Sigmoid colon (tissue), 7 donors: ENCODE measurements at places on chromosomes 4 and X. TPM values are rescaled to one million over a fixed set of nuclear protein-coding genes. Genes with fewer than 3 reads are reported as not detected.

GRCh38 chr4:123417813-123418212 lies 21.2 kb downstream of the SPRY1 start:
- DNase-seq = no peak

GRCh38 chr4:1326751-1327525 lies 20.1 kb upstream of the UVSSA start:
- DNase-seq = no peak

DNA sequence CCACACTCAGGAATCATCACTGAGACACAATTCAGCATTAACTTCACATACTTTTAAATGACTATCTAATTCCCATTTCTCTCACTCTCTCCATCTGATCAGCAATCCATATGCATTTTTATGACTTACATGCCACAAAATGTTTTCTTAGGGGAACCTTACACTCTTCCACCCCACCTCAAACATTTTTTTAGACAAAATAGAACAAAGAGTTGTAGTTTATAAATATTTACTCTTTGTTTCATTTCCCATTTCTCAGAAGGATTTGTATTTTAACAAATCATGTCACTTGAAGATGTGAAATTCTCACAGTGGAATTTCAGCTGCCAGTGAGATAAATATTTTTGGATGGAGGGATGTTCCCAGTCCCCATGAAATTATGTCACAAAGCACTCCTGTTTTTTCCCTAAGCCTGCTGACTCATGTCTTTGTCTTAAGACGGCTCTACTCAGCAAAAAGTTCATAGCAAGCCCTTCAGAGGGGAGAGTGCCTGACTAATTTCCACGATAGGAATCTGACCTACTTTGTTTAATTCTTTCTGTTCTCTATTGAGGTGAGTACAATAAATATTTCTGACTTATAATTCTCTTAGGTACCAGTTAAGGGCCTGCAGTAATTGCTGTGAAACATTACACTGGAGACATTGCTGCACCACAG lies 257.7 kb downstream of the THOC2 start:
- no peak for DNase-seq

DNA sequence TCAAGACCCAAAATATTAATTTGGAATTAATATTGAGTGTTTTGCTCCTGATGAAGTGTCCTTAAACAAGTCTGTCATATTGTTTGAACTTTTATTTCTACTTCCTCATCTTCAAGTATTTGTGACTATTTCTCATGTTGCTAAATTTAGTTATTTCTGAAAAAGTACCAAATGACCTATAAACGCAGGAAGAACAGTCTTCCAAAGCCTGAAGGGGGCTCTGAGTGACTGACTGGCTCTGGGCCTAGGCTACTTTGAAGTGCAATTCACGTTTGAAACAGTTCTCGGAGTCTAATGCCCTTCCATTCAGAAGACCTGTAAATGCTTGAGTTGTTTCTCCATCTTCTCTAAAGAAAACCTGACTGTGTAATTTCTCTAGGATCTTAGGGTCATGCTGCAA lies 26.5 kb downstream of the GALNT7 start:
- no peak for DNase-seq

- no peak for DNase-seq
These were observed 12.1 kb upstream of the OPN1LW start for GRCh38 chrX:154131955-154132354.

DNA sequence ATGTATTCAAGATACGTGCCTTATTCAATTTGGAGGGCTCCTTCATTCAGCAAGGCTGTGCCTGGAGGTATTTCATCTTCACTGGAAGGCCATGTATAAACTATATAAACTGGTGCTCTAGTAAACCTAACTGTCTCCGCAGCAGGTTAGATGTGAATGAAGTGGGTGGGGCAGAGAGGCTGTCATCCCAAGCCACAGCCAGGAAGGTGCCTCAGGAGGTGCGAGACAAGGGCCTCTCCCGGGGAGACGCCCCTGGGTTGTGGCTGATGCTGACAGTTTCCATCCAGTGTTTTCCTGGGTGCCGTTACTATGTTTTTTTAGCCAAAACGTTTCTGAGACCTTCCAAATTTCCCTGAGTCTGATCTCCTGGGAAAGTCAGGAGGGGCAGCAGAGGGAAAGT lies 221.5 kb upstream of the RPL34 start:
- no peak for DNase-seq

DNA sequence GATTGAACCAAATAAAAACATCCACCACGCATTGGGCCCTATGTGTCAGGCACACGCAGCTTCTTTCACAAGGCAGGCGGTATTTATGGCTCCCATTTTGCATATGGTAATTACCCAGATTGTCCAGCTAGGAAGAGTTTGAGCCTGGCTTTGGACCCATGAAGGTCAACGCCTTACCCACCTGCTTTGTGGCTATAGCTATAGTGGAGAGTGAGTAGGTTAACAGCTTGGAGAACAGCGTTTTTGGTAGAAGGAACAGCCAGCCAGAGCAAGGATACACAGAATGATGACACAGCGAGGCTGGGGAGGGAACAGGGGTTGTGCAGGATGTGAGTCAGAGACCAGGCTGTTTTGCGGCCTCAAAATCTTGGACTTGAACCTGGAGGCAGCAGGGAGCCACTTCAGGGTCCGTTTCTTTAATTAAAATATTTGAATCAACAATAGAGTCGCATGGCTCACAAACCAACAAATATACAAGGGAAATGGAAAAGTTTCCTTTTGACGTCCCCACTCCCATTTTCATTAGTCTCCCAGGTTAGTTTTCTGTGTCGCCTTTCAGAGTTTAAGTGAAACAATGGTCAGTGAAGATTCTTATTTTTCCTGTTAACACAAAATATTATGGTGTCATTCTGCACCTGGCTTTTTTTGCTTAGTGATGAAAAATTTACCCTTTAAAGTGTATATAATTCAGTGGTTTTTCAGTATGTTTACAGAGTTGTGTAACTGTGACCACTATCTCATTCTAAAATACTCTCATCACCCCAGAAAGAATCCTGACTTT lies 118.2 kb upstream of the STX18 start:
- no peak for DNase-seq

DNA sequence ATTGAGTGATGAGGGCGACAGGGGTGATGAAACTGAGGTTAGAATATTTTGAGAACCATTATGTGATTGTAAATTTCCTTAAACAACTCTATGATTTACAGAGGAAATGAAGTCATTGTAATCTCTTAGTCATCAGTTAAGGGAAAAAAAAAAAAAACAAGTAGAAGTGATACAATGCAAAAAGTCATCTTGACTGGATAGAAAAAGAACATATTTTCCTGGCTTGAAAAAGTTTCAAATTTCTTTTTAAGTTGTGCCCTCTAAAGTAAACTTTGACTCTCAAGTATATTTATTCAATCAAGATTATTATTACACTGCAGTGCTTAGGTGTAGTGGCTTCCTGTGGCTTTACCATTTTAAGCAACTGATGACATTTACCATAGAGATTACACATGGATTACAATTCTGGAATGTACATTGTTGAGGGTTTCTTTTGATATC lies 40.6 kb downstream of the GABRB1 start:
- no peak for DNase-seq

GRCh38 chr4:25810461-25811373 lies 52.1 kb downstream of the SEL1L3 start:
- DNase-seq = no peak

Gene FAM193A
- total RNA-seq = 20.9 TPM

Gene FREM3
- total RNA-seq = not detected
